ENCODE measurements at places on chromosomes 4 and X. TPM values are rescaled to one million over a fixed set of nuclear protein-coding genes. Genes with fewer than 3 reads are reported as not detected.

DNA sequence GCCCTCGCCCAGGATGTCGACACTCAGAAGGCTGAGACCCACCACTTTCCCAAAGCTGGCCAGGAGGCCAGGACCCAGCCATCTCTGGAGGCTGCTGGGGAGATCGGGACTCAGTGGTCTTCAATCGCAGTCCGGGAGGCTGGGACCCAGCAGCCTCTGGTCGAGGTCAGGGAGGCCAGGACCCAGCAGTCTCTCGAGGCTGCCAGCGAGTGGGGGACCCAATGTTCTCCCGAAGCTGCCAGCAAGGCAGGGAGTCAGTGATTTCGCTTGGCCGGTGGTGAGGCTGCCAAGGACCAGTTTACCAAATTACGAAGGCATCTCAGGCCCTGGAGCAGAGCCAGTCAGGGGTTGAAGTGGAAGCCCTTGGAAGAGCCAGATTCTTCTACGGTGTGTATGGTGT, 181.6 kb downstream of the NAF1 start:
- no peaks in the 10 kb centered on the region for H3K27me3 ChIP-seq
- no peak overlapping the region for H3K27ac ChIP-seq
- H3K36me3 ChIP-seq: no peaks in the 10 kb centered on the region
- H3K4me1 ChIP-seq: no peaks in the 10 kb centered on the region
- DNase-seq: no peak
- H3K4me3 ChIP-seq: no peak overlapping the region

DNA sequence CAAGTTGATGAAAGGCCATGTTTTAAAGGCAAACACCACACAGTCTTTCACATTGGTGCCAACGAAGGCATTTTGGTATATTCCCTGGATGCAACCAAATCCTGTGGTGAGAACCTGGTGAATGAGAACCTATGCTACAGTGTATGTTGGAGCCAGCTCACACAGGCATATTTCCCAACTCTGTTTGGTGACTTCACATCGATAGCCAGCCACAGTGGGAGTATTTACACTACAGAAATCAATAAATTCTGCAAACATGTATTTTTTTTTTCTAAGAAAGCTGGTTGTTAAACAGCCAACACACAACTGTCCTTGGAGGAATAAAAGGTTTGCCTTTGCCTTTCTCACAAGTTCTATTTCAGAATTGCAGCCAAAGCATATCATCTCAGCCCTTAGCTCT, 691.0 kb downstream of the GRID2 start:
- no peaks in the 10 kb centered on the region for H3K27me3 ChIP-seq
- no peak for DNase-seq
- no peak overlapping the region for H3K27ac ChIP-seq
- no peaks in the 10 kb centered on the region for H3K36me3 ChIP-seq
- H3K4me1 ChIP-seq: no peaks in the 10 kb centered on the region
- no peak overlapping the region for H3K4me3 ChIP-seq

DNA sequence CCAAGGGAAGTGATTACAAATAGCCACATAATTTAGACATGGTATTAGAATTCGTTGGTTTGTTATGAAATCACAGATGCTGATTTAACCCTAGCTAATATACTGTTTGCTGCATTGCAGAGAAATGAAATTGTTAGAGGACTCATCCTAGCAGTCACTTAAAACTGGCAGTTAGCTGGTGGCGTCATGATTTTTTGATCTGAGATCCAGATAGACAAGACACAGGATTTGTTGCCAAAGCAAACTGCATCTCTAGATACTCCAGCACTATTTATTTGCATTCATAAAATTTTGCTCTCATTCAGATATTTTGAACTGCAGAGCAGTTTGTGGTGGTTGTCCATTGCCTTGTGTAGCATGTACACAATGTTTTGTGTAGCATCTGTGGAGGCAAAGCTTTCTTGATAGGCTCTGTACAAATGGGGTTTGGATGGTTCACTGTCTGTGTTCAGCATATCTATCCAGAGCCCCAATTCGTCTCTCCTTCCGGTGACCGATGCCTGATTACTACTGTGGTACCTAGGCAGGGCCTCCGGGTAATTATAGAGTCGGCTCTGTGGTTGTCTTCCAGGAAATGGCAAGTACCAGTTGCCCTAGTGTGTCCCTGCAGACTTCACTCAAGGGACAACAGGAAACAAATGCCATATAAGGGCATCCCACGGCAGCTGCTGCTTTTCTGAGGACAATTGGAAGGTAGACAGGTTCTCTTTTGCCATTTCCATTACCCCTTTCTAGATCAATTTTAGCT, 30.1 kb upstream of the SPARCL1 start:
- no peaks in the 10 kb centered on the region for H3K36me3 ChIP-seq
- H3K27ac ChIP-seq: no peak overlapping the region
- no peak for DNase-seq
- no peaks in the 10 kb centered on the region for H3K27me3 ChIP-seq

- DNase-seq: no peak
- H3K27me3 ChIP-seq: no peaks in the 10 kb centered on the region
- H3K27ac ChIP-seq: no peak overlapping the region
- H3K4me1 ChIP-seq: no peaks in the 10 kb centered on the region
- H3K36me3 ChIP-seq: no peaks in the 10 kb centered on the region
- no peak overlapping the region for H3K4me3 ChIP-seq
Measured at GRCh38 chr4:155079871-155080270, 128.6 kb upstream of the NPY2R start.

DNA sequence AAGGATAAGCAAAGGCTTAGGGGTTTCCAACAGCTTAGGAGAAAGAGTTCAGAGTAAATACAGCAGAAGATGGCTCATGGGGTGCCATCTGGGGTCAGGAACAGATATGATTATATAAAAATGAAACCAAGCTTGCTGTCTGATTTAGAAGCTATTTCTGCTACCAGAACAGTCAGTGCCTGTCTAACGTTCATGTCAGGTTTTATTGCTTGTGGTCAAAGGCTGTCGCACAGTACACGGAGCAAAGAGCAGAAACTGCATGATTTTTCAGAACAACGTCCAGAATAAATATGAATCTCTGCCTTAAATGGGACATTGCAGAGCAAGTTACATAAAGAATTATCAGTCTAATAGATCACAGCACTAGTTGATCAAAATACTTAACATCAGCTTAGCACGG, 17.4 kb downstream of the CETN2 start:
- H3K4me1 ChIP-seq: no peaks in the 10 kb centered on the region
- no peak overlapping the region for H3K4me3 ChIP-seq
- no peak overlapping the region for H3K27ac ChIP-seq
- no peak for DNase-seq
- no peaks in the 10 kb centered on the region for H3K36me3 ChIP-seq

- no peaks in the 10 kb centered on the region for H3K36me3 ChIP-seq
- no peaks in the 10 kb centered on the region for H3K4me1 ChIP-seq
- no peaks in the 10 kb centered on the region for H3K27me3 ChIP-seq
- no peak for DNase-seq
- no peak overlapping the region for H3K4me3 ChIP-seq
- no peak overlapping the region for H3K27ac ChIP-seq
Measured at GRCh38 chrX:128396601-128397000, 344.4 kb upstream of the ACTRT1 start.

GRCh38 chr4:7918981-7919380, 20.7 kb downstream of the AFAP1 start:
- no peaks in the 10 kb centered on the region for H3K27me3 ChIP-seq
- peaks cover 14% of the 10 kb centered on the region for H3K4me1 ChIP-seq
- no peak overlapping the region for H3K4me3 ChIP-seq
- DNase-seq: no peak
- H3K27ac ChIP-seq: no peak overlapping the region
- H3K36me3 ChIP-seq: peaks cover 9% of the 10 kb centered on the region

DNA sequence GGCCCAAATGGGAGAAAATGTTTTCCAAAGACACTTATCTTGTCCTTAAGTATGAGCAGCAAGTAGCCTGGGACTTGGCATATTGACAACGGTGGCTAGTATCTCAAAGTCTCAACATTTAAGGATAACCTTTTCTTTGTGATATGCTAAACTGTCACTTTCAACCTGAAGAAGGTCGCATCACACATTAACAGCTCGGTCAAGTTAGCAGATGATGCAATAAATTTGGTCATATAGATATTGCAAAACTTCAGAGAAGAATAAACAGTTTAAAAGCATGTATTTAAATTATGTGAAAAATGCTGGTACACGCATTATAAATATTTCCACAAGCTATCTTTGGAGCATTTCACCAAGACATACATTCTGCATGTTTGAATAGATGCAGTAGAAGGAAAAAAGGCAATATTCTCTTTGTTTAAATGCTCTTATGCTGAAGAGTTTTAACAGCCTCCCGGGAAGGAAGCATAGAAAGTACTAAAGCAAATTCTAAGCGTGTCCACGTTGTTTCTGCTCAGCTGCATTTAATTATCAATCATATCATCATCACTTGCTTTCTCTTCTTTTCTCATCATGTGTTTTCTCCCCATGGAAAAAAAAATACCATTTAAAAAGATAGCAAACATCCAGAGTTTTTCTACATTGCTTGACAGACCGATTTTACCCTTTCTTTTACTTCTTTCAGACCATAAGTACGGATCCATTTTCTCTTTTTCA, 24.2 kb downstream of the ARHGAP6 start:
- H3K4me3 ChIP-seq: no peak overlapping the region
- H3K4me1 ChIP-seq: no peaks in the 10 kb centered on the region
- H3K27me3 ChIP-seq: no peaks in the 10 kb centered on the region
- DNase-seq: no peak

- no peaks in the 10 kb centered on the region for H3K4me1 ChIP-seq
- no peaks in the 10 kb centered on the region for H3K27me3 ChIP-seq
- no peak for DNase-seq
- H3K27ac ChIP-seq: no peak overlapping the region
- no peaks in the 10 kb centered on the region for H3K36me3 ChIP-seq
- no peak overlapping the region for H3K4me3 ChIP-seq
Measured at GRCh38 chr4:20086799-20087521, 164.7 kb upstream of the SLIT2 start.

GRCh38 chr4:1731180-1731579, 9.9 kb downstream of the TACC3 start:
- peak; percentile 53 for DNase-seq
- peaks cover 9% of the 10 kb centered on the region for H3K4me1 ChIP-seq
- H3K36me3 ChIP-seq: peaks cover 33% of the 10 kb centered on the region
- H3K27ac ChIP-seq: no peak overlapping the region
- H3K4me3 ChIP-seq: no peak overlapping the region

GRCh38 chr4:1235381-1236102, 13.4 kb downstream of the CTBP1 start:
- DNase-seq: no peak
- H3K36me3 ChIP-seq: peaks cover 75% of the 10 kb centered on the region
- peaks cover 12% of the 10 kb centered on the region for H3K4me1 ChIP-seq
- H3K4me3 ChIP-seq: no peak overlapping the region
- no peaks in the 10 kb centered on the region for H3K27me3 ChIP-seq

GRCh38 chrX:41827886-41828285, 95.5 kb downstream of the CASK start:
- H3K27ac ChIP-seq: no peak overlapping the region
- H3K4me3 ChIP-seq: no peak overlapping the region
- no peaks in the 10 kb centered on the region for H3K36me3 ChIP-seq
- H3K4me1 ChIP-seq: peaks cover 2% of the 10 kb centered on the region

GRCh38 chrX:149871940-149872339, 9.0 kb upstream of the MAGEA8 start:
- no peaks in the 10 kb centered on the region for H3K27me3 ChIP-seq
- no peak overlapping the region for H3K4me3 ChIP-seq
- no peak overlapping the region for H3K27ac ChIP-seq
- H3K36me3 ChIP-seq: no peaks in the 10 kb centered on the region
- DNase-seq: no peak
- H3K4me1 ChIP-seq: no peaks in the 10 kb centered on the region

DNA sequence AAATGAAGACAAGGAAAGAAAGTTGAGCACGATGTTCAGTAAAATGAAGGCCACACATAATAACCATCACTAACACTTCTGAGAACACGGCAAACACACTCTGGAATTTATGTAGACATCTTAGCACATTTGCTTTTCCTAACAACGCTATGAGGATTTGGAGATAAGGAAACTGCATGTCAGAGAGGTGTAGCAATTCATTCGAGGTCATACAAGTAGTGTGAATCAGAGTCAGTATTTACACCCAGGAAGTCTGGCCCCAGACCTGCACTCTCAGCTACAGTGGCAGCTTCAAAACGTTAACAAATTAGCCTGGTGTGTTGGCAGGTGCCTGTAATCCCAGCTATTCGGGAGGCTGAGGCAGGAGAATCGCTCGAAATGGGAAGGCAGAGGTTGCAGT, 253.4 kb downstream of the PDGFC start:
- no peaks in the 10 kb centered on the region for H3K27me3 ChIP-seq
- no peak overlapping the region for H3K27ac ChIP-seq
- no peaks in the 10 kb centered on the region for H3K36me3 ChIP-seq
- H3K4me3 ChIP-seq: no peak overlapping the region
- peak; percentile 18 for DNase-seq
- no peaks in the 10 kb centered on the region for H3K4me1 ChIP-seq

GRCh38 chrX:48848847-48849246, 13.4 kb upstream of the PCSK1N start:
- no peak overlapping the region for H3K4me3 ChIP-seq
- 0 out of 2 replicates have a peak, but pooled peaks cover 1% of the 10 kb centered on the region for H3K27me3 ChIP-seq
- H3K4me1 ChIP-seq: no peaks in the 10 kb centered on the region
- no peaks in the 10 kb centered on the region for H3K36me3 ChIP-seq
- DNase-seq: no peak

- no peak overlapping the region for H3K27ac ChIP-seq
- DNase-seq: peak; percentile 76
- peaks cover 8% of the 10 kb centered on the region for H3K27me3 ChIP-seq
- H3K36me3 ChIP-seq: no peaks in the 10 kb centered on the region
- no peaks in the 10 kb centered on the region for H3K4me1 ChIP-seq
Measured at GRCh38 chrX:115330498-115331168, 41.1 kb downstream of the LUZP4 start.

GRCh38 chrX:130145123-130145522, 20.5 kb downstream of the AIFM1 start:
- no peak overlapping the region for H3K27ac ChIP-seq
- H3K27me3 ChIP-seq: peaks cover 1% of the 10 kb centered on the region
- no peak overlapping the region for H3K4me3 ChIP-seq
- DNase-seq: no peak
- H3K36me3 ChIP-seq: peaks cover 4% of the 10 kb centered on the region

GRCh38 chr4:17761062-17761461, 20.4 kb downstream of the FAM184B start:
- peaks cover 3% of the 10 kb centered on the region for H3K27me3 ChIP-seq
- no peak overlapping the region for H3K27ac ChIP-seq
- DNase-seq: no peak
- H3K4me1 ChIP-seq: no peaks in the 10 kb centered on the region
- H3K4me3 ChIP-seq: no peak overlapping the region

GRCh38 chr4:86441175-86441936, 81.5 kb upstream of the MAPK10 start:
- no peaks in the 10 kb centered on the region for H3K36me3 ChIP-seq
- H3K27me3 ChIP-seq: no peaks in the 10 kb centered on the region
- no peak overlapping the region for H3K4me3 ChIP-seq
- peaks cover 2% of the 10 kb centered on the region for H3K4me1 ChIP-seq
- no peak overlapping the region for H3K27ac ChIP-seq

POU4F2 gene
- not detected for total RNA-seq

PWWP3B gene
- total RNA-seq: not detected

FGF13 gene
- 0.18 TPM for total RNA-seq

SSX1 gene
- total RNA-seq: not detected

FLNA gene
- 1,443 TPM for total RNA-seq

CENPE gene
- total RNA-seq: 14.5 TPM

DNAAF6 gene
- not detected for total RNA-seq

SHROOM2 gene
- total RNA-seq: 8.1 TPM

Data from IMR-90 (cell line).